ENCODE measurements at places on chromosomes 2 and 18.
A peak's percentile ranks its signal among the peaks of the same experiment; 100 is the strongest.

DNA sequence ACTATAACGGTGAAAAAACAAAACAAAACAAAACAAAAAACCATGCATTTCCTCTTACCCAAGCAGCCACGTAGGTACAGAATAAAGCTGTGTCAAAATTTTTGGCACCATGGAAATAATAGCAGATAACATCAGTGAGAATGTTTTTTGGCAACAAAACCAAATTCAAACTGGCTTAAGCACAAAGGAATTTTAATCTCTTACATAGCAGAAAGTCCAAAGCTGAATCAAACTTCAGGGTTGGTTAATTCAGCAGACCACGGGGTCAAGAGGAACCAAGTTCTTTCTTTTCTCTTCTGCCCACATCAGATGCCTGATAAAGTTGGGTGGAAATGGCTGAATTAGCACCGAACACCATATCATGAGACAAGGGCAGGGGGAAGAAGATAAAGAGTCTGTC, 129.5 kb downstream of the PAX3 start:
- no peak for DNase-seq

DNA sequence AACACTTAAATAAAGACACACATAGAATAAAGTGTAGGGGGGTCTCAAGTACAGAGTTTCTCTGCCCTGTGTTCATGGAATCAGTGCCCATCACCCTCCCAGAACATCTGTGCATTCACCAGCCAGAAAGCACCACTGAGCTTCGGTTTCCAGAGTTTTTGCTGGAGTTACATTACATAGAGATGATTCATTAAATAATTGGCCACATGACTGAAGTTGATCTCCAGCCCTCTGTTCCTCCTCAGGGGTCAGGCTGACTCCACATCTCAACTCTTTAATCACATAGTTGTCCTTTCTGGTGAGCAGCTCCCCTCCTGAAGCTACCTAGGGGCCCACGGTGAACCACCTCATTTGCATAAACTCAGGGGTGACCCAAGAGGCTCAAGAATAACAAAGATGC, 129.8 kb downstream of the METTL4 start:
- no peak for DNase-seq

DNA sequence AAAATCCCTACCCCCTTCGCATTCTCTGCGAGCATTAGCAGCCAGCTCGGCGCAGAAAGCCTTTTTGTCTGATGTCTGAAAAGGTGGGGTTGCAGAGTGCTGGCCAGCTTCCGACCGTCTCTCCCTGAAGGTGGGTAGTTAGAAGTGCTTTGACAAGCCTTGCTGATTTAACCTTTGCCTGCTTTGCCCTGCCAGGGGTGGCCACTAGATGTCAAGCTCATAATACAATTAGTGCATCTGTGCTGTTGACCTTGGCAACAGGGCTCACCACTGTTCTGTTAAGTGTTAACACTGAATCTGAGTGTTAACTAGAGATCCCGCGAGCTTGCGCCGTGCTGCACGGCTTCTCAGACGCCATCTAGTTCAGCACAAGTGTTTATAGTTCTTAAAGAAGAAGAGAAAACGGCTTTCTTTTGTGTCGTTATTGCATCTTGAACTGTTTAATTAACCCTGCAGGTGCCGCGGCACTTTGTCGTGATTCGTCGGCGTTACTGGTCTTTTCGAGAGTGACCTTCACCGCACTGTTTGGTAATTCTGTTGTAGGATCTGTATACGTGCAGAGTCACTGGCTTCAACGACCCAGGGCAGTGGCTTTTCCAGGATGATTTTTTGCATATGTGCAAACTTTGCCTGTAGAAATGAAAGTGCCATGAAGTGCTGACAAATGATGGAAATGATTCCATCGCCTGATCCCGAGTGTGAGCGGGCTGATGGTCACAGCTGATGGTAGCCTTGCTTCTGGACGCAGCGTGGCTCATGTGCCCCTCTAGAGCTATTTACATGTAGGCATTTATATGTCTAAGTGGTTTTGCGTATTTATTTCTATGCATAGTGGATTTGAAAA, 5.5 kb downstream of the SALL3 start:
- DNase-seq, result peak; percentile 78

DNA sequence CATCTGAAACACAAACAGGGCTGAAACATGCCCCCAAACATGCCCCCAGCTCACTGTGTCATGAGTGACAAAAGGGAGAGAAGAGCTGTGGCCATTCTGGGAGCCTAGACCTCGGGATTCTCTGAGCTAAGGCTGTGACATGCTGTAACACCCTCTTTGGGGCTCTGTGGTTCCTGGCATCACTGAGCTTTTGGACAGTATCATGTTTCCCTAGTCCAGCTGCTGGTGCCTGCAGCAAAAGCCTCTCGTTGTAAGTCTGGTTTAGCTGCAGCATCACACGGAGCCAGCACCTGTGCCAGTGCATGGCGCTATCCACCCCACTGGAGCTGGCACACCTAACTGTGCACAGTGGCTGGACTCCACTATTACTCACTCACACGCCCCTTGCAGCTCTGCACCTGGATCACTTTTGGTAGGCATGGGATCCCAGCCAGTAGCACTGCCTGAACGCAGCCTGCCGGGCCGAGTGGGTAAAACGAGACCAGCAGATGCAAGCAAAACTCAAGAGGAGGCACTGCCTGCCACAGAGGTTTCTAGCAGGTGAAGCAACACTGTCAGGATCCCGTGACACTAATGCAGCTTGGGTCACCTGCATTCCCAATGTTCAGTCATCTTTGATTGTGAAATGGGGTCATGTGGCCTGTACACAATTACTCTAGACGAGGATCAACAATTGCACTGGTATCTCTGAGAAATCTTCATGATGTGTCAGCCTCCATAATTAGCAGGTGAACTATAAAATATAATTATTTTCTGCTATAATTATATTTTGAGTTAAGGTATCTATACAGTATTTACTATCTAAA, 547.2 kb downstream of the ZNF804A start:
- no peak for DNase-seq
